Stimulated activated CD4-positive, alpha-beta T cell treated with anti-CD3 and anti-CD28 coated beads, TNF-alpha, amount 100 ng/mL, for 1 hour (primary cell): ENCODE measurements at places on chromosomes 1 and 21.
A peak's percentile ranks its signal among the peaks of the same experiment; 100 is the strongest.

DNA sequence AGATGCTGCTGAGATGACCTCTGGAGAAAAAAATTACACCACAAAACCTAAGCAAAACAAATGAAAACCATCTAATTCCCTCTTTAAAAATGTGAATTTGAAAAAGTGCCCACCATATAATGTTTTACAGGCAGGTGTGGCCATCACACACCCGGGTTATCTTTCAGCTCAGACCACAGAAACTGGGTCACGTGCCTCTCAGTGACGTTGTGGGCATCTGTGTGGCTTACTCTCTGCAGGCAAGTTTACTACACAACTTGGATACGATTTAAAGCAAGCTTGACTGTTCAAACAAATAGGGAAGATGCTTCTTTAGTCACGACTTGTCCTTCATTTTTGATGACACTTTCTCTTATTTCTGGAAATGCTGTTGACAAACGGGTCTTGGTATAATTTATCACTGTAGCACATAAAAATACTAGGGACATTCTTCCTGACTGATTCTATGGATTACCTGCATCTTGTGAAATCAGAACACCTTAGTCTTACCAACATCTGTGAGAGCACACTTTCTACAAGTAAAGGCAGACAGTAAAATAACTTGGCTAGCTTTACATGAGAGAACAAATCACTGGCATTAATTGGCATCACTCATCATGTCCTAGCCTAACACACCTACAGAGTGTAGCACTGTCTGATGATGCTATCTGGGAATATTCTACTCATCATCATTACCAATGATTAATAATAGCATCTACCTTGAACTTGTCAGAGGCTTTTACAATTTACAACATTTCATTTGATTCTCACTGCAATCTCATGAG lies 89.3 kb upstream of the EDEM3 start:
- DNase-seq, result no peak

DNA sequence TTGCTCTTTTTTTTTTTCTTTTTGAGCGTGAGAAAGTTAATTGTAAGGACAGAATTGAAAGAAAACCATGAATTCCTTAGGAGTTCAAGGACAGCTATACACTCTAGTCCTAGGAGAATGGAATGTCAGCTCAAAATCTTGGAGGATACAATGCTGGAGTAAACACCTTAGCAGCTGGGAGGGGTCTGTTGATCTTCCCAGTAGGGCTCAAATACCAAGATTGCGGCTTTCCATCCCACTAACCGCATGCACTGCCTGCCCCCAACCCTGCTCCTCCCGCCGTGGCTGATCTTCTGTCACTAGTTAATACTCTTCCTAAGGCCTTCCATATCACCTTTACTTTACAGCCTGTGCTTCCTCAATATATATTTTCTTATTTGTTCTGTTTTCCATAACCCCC lies 2.6 kb upstream of the PDC start:
- no peak for DNase-seq

DNA sequence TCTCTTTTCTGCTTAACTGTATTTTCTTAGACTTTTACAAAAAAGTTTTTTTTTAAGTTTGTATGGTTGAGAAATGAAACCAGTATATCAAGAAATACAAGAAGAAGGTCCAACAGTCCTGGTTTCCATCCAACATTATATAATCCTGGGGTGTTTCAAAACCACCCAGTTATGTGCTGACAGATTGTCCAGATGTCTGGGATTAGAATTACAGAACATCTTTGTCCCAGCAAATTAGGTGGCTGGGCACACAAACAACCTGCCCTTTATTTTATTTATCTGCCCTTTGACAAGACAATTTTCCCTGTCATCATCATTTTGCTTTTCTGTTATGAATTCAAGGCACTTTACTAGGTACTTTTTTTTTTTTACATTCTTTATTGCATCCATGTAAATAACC lies 622.1 kb downstream of the PLPP3 start:
- DNase-seq, result no peak

GRCh38 chr1:14470802-14471201 lies 127.7 kb upstream of the KAZN start:
- no peak for DNase-seq

GRCh38 chr1:59292562-59292961 lies 4.3 kb upstream of the FGGY start:
- no peak for DNase-seq

DNA sequence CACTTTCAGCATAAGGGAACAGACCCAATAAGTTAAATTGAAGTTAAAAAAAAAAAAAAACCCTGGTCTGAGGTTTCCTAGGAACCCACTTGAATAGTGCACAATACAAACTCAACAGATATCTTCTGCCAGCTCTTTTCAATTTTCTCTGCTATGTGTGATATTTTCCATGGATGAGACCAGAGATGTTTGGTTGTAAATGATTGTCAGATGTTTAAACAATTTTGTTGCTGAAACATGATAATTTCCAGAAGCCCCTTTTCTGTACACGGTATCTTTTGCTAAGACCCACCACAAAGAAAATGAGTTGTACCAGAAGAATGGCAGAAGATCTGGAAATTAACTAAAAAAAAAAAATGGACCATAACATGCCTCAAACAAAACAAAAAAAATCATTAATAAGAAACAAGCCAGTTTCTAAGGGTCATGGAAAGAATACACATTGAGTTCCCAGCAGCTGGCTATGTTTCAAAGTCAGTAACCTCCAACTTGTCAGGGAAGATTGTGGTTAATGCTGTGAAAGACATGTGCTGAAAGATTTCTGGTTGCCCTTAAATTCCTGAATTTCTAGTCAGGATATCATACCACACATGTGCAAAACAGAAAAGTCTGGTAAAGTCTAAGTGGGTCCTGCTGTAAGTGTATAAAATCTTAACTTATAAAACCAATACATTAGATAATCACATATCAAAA lies 35.6 kb upstream of the MGST3 start:
- DNase-seq, result no peak

DNA sequence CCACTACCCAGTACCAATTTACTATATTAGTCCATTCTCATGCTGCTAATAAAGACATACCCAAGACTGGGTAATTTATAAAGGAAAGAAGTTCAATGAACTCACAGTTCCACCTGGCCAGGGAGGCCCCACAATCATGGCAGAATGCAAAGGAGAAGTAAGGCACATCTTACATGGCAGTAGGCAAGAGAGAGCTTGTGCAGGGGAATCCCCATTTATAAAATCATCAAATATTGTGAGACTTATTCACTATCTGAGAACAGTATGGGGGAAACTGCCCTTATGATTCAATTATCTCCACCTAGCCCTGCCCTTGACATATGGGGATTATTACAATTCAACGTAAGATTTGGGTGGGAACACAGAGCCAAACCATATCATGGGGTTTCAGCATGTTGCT lies 6.4 kb downstream of the CD58 start:
- DNase-seq, result no peak

DNA sequence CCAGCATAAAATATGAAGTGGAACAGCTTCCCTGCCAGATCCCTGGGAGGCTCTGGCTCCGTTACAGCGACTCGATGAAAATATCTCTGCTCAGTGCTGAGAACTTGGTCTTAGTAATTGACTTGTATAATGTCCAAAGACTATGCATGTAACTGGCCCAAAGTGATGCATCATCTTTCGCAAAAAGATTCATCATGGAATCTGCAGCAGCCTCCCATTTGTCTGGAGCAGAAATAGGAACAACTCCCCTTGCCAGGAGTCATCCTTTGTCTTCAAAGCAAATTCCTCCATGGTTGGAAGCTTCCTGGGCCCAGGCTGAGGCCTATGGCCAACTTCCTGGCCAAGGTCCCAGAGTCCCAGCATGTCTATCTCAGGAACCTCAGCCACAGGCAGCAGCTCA lies 16.9 kb upstream of the SLC6A17 start:
- DNase-seq, result no peak

DNA sequence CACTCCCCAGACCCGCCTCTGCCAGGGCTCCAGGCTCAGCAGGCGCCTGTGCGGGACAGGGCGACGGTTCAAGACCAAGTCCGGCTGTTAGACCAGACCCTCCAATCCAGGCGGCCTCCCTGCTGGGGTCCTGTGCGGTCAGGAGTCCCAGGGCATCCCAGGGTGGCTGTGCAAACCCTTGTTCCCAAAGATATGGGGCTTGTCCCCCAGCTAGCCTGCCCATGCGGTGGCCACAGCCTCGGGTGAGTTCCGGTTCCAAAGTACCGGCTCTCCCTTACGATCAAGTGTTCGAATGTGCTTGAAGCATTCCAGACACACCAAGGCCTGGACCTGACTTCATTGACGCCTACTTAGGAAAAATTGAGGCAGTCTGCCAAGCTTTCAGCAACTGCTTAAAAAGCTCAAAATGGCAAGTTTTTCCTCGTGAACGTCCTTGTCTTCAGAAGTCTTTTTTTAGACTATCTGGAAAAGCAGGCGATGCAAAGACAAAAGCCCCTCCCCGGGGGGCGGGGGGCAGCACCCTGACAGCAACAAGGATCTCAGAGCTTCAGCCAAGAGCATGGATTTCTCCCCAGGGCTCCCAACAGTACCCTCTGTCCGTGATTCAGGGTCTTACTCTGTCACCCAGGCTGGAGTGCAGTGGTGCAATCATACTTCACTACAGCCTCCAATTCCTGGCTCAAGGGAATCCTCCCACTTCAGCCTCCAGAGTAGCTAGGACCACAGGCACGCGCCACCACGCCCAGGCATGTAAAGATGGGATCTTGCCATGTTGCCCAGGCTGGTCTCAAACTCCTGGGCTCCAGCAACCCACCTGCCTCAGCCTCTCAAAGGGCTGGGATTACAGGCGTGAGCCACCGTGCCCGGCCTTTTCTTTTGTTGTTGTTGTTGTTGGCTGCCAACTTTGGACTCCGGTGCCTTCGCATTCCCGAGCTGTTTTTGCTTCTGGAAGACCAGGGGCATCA lies 2.3 kb downstream of the FAAP20 start:
- DNase-seq, result no peak

- no peak for DNase-seq
These were observed 779.4 kb upstream of the ADGRL4 start for GRCh38 chr1:79785964-79786363.

DNA sequence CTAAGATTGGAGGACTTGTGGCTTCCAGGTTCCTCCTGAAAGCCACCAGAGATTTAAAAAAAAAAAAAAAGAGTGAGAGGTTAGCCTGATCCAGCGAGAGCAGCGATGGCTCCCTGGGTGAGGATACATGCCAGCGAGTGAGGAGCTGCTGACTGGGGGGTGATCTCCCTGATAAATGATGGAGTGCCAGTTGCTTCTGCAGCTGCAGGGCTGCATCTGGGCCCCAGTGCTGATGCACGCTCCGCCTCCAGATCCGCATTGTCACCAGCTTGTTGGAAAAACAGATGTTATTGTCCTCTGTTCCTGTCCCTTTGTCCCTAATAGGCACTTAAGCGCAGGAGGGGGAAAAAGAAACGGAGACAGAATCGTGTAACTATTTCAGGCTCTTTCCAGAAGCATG lies 28.6 kb downstream of the UBIAD1 start:
- DNase-seq, result no peak

DNA sequence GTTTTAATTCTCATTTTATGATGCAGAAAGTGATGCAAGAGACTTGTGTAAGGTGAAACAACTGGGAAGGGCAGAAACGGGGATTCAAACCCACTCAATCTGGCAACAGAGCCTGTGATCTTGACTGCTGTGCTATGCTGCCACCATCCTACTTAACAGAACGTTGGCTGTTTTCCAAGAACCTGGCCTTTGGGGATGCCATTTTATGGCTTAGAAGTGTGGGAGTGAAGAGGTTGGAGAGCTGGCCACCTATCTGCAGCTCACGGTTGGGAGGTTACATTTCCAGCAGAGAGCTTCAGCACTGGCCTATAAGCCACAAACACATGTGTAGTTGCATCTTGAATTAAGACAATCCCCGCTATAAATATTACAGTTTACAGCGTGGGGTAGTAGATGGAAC lies 235.3 kb downstream of the PRDM2 start:
- DNase-seq, result no peak

- no peak for DNase-seq
These were observed 224.2 kb upstream of the JUN start for GRCh38 chr1:59007820-59008598.

- DNase-seq, result no peak
These were observed 16.4 kb upstream of the C1orf105 start for GRCh38 chr1:172404121-172404520.

GRCh38 chr1:8137481-8138244 lies 111.6 kb upstream of the ERRFI1 start:
- no peak for DNase-seq

DNA sequence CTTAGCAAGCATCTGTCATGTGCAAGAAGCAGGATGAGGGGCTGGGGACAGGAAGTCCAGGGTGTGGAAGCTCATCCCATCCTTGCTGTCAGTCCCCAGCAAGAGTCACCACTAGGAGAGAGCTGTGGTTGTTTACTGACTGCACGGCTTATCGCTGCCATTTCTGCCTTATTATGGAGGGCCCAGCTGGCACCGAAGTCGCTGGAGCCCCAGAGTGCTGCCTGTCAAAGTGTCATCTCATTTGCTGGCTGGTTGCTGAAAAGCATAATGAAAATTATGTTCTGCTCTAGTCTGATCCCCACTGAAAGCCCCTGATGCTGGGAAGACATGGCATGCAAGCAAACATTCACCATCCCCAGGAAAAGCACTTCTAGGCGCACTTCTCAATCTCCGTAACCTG lies 642.7 kb downstream of the NPHP4 start:
- DNase-seq, result no peak

DNA sequence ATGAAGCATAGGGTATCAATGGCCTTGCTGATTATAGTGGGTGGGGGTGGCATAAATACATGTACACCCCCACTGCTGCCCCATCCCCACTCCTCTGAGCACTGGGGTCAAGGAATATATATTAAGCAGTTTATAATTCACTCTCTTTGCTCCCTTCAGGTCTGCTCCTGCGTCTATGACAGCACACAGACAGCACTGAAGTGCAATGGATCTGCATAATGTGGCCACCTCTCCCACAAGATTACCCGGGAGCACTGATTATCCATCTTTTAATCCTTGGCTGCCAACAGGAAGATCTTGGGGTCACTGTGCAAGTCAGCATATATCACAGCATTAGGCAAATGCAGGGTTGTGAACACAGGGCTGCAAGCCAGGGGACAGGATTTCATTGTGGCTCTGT lies 19.3 kb downstream of the RXRG start:
- no peak for DNase-seq

GRCh38 chr1:169576935-169577331 lies 9.3 kb downstream of the F5 start:
- no peak for DNase-seq

DNA sequence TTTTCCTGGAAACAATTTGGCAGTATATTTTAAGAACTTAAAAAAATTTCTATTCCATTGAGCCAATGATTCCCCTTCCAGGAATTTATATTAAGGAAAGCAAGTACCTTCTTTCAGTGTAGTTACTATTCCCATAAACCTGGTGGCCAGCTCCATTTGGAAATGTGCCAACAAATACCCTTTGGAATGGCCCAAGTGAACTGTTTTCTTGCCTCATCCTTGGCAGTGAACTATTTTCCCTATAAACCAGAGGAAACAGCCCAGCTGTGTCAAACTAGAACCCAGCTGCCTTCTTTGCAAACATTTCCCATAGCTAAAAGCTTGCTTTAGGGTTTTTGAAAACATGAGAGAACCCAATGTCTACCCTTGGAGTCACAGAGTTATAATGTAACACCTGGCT lies 496.9 kb downstream of the NEGR1 start:
- DNase-seq, result no peak

- no peak for DNase-seq
These were observed 154.8 kb upstream of the COL6A1 start for GRCh38 chr21:45826676-45827301.

- no peak for DNase-seq
These were observed 20.6 kb downstream of the STUM start for GRCh38 chr1:226568975-226569741.

GRCh38 chr1:156126630-156127534 lies 12.4 kb downstream of the LMNA start:
- DNase-seq, result peak; percentile 61
